ENCODE measurements at places on chromosomes 1 and 21.

GRCh38 chr1:206002871-206003801 is at the start of gene RAB7B:
TSS of gene RAB7B (minus strand) at chr1:206003395. CDS start at chr1:205994135, 9,260 bp downstream.
- no peak for DNase-seq

- DNase-seq, result no peak
Measured at GRCh38 chr1:206699626-206700025, 14.9 kb downstream of the MAPKAPK2 start.

- no peak for DNase-seq
Measured at GRCh38 chr1:212477680-212478466, 45.2 kb downstream of the NENF start.

- peak; percentile 63 for DNase-seq
Measured at GRCh38 chr1:155078469-155079209, at the start of gene EFNA3. TSS of gene EFNA3 (plus strand) at chr1:155078837. CDS start at chr1:155078942, 105 bp downstream.

DNA sequence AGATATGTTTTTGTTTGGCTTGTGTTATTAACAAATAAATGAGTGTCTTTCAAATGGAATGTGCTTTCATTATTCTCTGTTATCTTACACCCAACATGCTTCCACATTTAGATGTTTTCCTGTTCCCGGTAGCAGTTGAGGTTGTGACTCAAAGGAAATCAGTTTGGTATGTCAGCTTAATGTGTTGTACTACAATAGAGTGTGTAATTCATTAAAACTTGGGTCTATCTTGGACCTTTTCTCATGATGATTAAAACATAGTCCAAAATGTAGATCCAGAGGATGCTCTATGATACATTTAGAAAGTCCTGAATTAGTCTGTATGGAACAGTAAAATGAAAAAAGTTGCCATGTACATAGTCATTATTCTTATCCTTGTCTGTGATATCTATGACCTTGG is 26.7 kb downstream of the RTCA start:
- DNase-seq, result peak; percentile 23

DNA sequence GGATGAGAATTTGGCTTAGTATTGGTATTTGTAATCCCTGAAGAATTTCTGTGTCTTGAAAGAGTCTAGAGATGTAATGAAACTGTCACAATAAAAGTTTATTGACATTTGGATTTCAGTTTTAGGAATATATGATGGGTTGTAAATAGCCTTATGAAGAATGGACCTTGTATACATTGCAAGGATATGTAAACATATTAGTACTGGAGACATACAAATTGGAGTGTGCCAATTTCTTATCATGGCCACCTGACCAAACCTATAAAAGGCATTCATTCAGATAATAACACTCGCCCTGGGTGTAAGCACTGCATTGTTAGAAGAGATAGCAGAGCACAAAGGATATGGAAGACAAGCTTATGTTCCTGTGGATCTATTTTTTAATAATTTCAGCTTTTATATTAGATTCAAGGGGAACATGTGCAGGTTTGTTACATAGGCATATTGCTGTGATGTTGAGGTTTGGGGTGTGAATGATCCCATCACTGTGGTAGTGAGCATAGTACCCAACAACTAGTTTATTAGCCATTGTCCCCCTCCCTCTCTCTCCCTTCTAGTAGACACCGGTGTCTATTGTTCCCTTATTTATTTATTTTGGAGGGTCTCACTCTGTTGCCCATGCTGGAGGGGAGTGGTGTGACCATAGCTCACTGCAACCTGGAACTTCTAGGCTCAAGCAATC is 8.6 kb downstream of the S1PR1 start:
- DNase-seq, result no peak

DNA sequence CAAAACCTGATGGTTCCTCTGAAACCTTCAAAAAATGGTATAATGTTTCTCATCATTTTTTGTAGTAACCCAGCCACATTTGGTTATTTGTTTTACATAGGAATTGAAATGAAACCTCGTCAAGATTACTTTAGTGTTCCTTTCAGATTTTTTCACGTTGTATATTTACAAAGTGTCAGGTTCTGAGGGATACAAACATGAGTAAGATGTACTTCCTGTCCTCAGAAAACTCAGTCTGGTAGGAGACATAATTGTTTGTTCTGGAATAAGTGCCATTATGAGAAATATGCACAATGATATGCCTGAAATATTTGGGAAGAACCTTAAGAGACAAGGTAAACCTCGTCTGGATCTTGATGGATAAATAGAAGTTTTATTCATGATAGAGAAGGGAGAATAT is 145.5 kb downstream of the USP25 start:
- DNase-seq, result no peak

- no peak for DNase-seq
Measured at GRCh38 chr1:182442333-182442732, 7.6 kb upstream of the RGSL1 start.

DNA sequence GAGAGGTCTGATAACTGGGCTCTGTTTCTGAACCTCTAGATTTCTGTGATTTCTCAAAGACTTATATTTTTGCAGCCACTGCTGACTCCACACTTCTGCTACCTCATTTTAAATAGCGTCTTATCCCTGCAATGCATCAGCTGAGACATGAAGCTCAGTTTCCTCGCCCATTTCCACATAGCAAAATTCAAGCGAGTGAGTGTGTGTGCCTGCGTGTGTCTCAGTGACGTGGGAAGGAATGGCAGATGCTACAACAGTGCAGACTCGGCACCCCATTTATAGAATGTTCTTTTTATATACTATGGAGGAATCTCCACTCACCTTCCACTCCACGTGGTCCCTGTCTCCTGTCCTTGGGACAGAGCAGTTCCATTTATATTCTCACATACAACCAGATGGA is 35.7 kb downstream of the ZMYND12 start:
- DNase-seq, result no peak

DNA sequence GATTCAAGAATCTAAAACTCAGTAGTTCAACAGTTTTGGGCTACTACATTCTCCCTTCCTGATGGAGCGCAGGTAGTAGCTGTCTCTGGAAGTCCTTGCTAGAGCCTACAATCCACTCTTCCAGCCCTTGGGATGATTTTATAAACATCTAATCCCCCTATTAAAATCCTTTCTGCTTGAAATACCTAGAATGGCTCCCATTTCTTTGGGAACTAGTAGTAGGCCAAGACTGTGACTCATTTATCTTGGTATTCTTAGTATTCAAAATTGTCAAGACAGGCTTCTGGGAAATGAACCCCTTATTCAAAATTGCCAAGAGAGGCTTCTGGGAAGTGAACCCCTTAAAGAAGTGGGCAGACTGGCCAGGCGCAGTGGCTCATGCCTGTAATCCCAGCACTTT is 142.5 kb upstream of the FGGY start:
- DNase-seq, result no peak

GRCh38 chr1:164805399-164805798 is 246.4 kb downstream of the PBX1 start:
- no peak for DNase-seq
